T follicular helper cell (primary cell): ENCODE measurements at places on chromosomes 12 and 14.

GRCh38 chr12:29737644-29738043 is 46.1 kb downstream of the TMTC1 start:
- no peak for DNase-seq

DNA sequence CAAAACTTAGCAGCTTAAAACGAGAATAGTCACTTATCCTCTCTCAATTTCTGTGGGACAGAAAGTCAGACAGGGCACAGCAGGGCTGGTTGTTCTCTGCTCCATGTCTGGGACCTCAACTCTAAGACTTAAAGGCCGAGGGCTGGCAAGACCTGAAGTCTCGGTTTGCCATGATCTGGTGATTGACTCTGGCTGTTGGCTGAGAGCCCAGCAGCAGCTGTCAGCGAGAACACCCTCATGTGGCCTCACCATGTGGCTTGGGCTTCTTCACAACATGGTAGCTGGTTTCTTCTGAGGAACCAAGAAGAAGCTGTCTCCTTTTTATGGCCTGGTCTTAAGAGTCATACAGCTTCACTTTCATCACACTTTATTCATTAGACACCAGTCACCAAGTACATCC is 1.7 kb upstream of the VASH1 start:
- DNase-seq = no peak

GRCh38 chr12:10851243-10851858 is 2.1 kb upstream of the PRR4 start:
- DNase-seq = no peak

GRCh38 chr12:132012919-132013568 is 63.3 kb downstream of the EP400 start:
- no peak for DNase-seq

GRCh38 chr14:22221508-22221907 is 367.5 kb downstream of the DAD1 start:
- no peak for DNase-seq
